Fibroblast of the conjunctiva (primary cell): ENCODE measurements at places on chromosomes 16 and 17.

- DNase-seq, result no peak
Observed at GRCh38 chr16:87067836-87068761, 249.1 kb downstream of the C16orf95 start.

DNA sequence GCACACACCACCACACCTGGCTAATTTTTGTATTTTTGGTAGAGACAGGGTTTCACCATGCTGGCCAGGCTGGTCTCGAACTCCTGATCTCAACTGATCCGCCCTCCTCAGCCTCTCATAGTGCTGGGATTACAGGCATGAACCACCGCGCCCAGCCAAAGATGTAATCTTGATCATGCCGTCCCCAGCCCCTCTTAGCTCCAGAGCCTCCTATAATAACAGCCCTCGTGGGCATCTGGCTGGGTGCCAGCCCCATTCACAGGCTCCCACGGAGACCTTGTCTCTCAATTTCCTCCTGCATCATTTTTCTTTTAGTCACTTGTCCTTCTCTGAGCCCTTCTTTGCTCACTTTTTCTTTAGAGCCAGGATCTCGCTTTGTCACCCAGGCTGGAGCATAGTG lies 94.2 kb downstream of the KATNIP start:
- DNase-seq, result no peak

- DNase-seq, result no peak
Observed at GRCh38 chr16:68700120-68700519, 37.0 kb upstream of the CDH1 start.

DNA sequence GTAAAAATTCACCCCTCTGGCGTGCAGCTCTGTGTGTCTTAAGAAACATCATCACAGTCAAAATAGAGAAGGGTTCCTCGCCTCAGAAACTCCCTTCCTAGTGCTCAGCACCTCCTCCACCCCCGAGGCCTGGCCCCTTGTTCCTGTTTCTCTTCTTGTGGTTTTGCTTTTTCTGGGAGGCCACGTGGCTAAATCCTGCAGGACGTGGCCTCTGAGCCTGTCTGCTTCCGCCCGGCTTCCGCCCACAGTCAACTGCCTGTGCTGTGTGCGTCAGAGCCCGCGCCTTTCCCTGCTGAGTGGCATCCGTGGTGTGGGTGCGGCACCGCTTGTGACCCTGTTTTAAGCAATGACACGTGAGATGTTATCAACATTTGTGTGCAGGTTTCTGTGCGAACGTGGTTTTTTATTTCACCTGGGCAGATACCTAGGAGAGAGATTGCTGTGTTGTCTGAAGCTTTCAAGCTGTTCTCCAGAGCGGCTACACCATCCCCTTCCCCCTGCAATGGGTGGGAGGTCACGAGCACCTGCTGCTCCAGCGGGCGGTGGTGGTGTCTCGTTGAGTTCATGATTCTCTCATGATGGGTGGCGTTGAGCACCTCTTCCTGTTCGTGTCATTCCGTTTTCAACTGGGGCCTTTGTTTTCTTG lies 21.7 kb downstream of the ACSF3 start:
- DNase-seq, result no peak

- DNase-seq, result no peak
Observed at GRCh38 chr17:27366437-27366836, 72.5 kb downstream of the WSB1 start.

GRCh38 chr17:38879878-38880665 lies 10.2 kb downstream of the LASP1 start:
- DNase-seq, result peak; percentile 85
